Activated CD4-positive, alpha-beta memory T cell treated with anti-CD3 and anti-CD28 coated beads, Interleukin-2, amount 10 ng/mL, durations not matched to agents 7 days and 5 days (primary cell): ENCODE measurements at places on chromosomes 1 and 21.

DNA sequence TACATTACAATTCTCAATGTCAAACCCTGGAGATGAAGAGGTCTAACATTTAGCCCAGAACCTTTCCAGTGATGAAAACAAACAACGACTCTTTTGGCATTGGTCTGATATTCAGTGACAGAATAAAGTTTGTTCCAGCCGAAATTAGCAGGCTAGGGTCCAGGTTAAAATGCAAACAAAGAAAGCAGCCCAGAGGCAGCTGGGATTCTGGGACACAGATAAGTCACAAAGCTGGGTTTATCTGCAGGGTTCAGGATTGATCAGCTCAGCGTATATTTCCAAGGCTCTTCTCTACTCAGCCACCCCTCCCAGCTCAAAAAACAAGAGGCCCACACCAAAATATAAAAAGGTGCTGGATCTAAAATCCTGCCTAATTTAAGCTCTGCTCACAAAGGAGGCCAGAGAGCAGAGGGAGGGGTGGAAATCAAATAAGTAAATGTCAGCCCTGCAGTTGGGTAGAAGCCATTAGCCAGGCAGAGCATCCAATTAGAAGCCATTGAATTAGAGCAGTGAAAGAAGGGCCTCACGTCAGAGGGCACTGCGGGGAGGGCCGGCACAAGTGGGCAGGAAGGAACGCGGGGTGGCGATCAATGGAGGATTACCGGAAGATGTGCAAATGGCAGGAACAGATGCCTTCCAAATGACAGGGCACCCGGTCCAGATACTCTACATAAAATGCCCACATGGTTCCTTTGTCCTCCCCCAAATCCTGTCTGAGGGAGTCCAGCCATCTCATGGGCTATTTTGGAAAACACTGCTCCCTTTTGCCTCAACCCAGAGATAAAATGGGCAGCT, 3.2 kb upstream of the KLHDC8A start:
- no peak for DNase-seq

DNA sequence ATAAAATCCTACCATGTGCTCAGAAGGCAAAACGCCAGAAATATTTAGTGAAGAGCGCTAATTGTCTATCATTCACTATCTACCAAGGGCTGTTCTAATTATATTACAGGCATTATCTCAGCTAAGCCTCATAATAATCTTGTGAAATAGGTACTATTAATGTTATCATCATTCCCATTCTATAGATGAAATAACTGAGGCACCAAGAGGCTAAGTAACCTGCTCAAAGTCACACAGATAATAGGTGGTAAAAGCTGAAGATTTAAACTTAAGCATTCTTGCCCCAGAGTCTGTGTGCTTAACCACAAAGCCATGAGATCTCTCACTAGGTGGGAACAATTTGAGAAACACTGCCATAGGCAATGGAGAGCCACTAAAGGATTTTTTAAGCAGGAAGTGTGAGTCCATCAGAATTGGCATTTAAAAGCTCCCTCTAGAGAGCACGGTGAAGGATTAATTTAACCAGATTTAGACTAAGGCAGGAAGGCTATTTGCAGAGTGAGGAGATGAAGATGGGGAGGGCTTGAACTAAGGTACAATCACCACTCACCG, 1.7 kb upstream of the SMAP2 start:
- DNase-seq: no peak

- no peak for DNase-seq
These were observed 5.1 kb downstream of the ZNF362 start for GRCh38 chr1:33261344-33261743.

DNA sequence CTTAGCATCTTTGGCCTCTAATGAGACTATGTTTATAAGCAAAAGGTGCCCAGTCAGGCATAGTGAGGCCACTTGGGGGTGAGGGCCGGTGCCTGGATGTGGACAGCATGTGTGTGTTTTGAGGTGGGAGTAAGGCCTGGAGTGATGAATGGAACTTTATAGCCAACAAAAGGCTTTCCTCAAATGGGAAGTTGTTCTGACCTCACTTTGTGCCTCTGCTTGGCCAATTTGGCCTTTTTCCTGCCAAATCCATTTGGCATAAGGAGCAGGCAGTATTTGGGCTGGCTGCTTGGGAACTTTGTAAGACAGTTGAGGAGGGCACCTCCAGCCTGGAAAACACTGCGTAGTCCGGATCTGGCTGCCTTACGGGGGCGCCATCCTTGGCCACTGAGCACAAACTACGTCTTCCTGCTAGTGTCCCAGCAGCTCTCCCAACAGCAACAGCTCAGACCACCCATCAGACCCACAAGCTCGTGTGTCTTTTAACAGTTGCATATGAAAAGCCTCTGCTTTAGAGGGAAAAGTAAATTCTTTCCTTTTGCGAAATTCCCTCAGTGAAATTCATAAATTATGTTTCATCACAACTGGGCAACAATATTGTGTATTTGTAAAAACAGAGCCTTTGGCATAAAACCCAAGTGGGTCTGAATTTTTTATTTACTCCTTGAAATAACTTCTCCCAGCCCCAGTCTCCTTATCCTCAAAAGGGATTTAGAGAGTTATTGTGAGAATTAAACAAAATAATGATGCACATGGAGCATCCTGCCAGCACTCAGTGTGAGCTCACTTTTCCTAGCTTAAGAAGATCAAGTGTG, 322.9 kb downstream of the DISC1 start:
- DNase-seq: no peak

- DNase-seq: no peak
These were observed 27.8 kb downstream of the RALGPS2 start for GRCh38 chr1:178752891-178753290.

- DNase-seq: no peak
These were observed 2.8 kb downstream of the SRSF10 start for GRCh38 chr1:23977187-23977853.

GRCh38 chr1:224640587-224640986, 24.5 kb downstream of the CNIH3 start:
- no peak for DNase-seq

GRCh38 chr1:235648407-235648907, 1.1 kb downstream of the GNG4 start:
- DNase-seq: no peak

DNA sequence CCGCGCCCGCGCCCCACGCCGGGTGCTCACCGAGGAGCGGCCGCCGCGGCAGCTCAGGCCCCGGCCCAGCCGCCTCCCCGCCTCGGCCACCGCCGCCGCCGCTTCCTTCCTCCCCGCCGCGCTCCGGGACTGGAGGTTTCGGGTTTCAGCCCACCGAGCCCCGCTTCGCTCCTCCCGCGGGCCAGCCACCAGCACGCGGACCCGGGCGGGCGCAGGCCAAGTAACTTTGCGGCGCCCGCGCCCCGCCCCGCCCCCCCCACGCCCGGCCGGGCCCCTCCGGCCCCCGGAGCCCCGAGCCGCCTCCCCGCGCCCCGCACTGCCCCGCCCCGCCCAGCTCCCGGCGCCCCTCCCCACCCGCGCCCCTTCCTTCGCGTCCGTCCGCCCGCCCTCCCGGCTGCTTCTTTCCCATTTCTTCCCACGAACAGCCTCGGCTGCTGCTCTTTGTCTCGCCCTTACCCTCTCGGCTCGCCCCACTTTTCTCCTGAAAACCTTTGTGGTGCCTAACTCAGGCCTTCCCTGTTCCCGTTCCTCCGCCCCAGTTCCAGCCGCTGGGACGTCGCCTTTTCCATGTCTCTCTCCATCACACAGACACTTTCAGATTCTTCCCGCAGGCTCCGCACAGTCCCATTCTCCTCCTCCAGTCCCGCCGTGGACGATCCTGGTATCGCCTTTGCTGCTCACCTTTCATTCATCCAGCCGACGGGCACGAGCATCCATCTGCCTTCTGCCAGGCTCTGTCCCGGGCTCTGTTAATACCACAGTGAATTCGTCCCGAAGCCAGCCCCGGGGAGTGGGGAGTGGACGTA, at the start of gene GPR161:
TSS of gene GPR161 (minus strand) at position 222 of the 806 bp plus-strand sequence. CDS start 32,080 bp downstream, outside the sequence.
- peak; percentile 36 for DNase-seq

GRCh38 chr1:28885977-28886730, 28.2 kb upstream of the EPB41 start:
- no peak for DNase-seq

DNA sequence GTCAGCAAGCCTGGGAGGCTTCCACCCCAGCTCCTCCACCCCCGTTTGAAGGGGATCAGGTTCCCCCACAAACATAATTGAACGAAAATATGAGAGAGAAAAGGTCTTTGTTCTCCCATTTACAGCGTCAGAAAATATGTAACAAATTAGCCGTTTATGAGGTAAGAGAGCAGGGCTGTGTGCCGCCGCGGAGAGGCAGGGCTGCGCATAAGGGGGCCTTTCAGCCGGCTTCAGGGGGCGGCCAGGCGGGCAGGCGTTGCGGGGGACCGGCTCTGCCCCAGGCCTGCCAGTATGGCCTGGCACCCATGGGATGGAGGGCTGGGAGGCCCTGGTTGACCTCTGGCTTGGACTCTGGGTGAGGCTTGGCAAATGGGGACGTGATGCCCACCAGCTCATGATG, 179.3 kb downstream of the TRABD2B start:
- DNase-seq: no peak

DNA sequence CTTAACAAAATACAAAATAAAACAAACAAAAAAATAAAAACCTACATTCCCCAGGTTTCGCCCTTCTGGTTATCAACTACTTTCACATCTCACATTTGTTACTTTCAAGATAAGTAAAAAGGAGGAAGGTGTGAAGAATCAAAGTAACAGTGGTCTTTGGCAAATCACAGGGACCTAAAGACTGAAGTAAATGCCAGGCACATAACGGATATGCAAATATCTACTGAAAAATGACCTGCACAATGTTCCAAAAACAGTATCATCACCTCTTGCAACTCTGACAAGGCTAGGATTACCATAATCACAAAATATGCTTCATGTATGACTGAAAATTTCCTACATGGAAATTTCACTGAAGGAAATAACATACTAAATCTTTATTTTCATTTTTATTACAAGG, 29.3 kb downstream of the COP1 start:
- DNase-seq: no peak

- DNase-seq: no peak
These were observed 6.7 kb upstream of the EVI5 start for GRCh38 chr1:92791487-92792066.

- DNase-seq: no peak
These were observed 859 bp upstream of the ANGPTL1 start for GRCh38 chr1:178871551-178872320.

GRCh38 chr1:224539971-224540370, 76.1 kb upstream of the CNIH3 start:
- no peak for DNase-seq

DNA sequence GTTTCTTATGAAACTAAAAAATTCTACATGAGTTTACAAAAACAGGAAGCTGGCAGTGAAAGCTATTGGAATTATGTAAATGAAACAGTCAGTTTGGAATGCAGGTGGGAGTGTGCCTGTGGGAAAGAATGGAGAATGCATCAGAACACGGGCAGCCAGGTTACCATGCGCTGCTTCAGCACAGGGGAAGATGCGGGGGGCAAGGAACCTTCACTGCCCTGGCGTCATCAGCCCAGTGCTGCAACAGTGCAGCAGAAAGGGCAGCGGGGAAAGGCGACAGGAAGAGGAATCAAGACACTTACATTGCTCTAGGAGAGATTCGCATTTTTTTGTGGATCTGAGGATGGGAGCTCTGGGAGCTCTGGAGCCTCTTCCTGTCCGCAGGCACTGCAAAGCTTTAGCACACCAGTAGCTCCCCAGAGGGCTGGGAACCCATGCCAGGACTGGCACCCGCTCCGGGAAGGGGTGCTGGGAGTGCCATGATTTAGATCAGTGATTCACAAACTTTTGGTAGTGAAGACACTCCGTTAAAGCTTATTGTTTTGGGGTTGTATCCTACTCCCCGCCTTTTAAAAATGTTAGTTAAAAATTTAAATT, 64.1 kb upstream of the WDR26 start:
- peak; percentile 39 for DNase-seq

- no peak for DNase-seq
These were observed 40.1 kb upstream of the ZBTB40 start for GRCh38 chr1:22411589-22411988.

- peak; percentile 53 for DNase-seq
These were observed 9.9 kb downstream of the TOR1AIP2 start for GRCh38 chr1:179867493-179868330.

DNA sequence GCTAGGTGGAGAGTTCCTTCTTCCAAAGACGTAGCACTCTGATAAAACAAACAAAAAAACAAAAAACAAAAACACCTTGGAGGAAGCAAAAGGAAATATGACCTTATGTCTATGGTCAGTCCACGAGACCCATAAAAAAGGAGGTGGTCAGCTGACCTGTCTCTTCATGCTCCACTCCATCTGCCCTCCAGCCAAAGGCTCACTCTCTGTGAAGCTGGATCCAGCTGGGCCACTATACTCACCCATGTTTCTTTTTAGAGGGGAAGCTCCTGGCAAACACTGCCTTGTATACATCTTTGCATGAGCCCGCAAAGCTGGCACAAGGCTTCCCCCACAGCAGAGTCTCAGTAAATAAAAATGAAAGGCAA, 126.1 kb upstream of the CACHD1 start:
- DNase-seq: no peak

DNA sequence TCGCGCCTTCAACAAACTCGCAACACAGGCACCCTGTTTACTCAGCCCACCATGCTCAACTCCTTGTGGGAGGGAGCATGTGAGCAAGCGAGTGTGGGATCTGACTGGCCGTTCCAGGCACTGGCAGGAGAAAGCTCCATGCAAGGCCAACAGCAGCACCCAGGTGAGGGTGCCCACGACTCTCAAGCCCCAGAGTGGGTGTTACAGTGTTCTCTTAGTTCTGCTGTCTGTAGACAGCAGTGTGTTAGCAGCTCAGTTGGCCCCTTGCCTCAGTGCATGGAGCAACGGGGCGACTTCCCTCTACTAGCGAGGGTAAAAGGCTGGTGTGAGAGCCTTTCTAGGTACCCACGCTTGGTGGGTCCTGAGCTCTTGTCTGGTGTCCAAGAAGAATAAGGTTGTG, 114.6 kb downstream of the PIGK start:
- no peak for DNase-seq

DNA sequence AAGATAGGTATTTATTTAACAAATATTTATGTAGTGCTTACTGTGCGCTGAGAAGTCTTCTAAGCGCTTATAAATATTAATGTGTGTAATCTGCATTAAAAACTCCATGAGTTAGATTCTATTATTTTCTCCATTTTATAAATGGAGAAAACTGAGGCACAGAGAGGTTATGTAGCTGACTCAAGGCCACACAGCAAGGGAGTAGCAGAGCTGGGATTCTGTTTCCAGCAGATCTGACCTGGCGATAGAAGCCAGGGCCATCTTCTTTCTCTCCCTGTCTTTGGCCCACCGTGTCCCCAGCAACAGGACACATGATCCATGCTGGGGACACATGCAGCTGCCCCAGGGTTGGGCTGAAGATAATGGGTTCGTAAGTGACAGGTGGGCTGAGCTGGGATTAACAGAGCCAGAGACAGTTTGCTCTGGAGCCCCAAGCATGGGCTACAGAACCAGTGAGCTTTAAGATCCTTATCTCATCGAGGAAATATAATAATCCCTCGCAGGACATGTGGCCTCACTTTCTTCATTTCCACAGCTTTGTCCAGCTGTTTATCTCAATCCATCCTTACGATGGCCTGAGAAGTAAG, 30.3 kb downstream of the IGSF21 start:
- no peak for DNase-seq

- DNase-seq: no peak
These were observed 40.1 kb downstream of the TMED5 start for GRCh38 chr1:93140106-93140505.
